Osteocyte (in vitro differentiated cells): ENCODE measurements at places on chromosomes 11 and 22.

GRCh38 chr22:37069319-37069718, 17.8 kb downstream of the KCTD17 start:
- DNase-seq = no peak

- peak; percentile 34 for DNase-seq
Measured at GRCh38 chr11:71272161-71272560, 19.8 kb upstream of the SHANK2 start.

GRCh38 chr11:86606836-86607481, 65.5 kb downstream of the ME3 start:
- no peak for DNase-seq

DNA sequence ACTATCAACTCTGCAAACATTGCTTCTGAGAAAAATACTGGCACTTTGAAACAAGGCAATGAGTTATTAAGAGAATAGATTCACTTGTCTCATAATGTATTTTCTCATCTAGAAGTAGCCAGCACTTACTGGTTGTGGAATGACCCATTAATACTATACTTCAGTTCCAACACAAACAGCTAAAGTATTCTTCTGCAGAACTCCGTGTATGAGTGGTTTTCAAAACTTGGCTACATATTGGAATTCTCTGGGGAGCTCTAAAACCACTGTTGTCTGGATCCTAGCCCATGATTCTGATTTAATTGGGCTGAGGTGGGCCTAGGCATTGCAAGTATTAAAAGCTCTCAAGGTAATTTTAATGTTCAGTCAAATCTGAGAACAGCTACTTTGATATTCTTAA, 1416.4 kb upstream of the RAG2 start:
- DNase-seq = no peak

DNA sequence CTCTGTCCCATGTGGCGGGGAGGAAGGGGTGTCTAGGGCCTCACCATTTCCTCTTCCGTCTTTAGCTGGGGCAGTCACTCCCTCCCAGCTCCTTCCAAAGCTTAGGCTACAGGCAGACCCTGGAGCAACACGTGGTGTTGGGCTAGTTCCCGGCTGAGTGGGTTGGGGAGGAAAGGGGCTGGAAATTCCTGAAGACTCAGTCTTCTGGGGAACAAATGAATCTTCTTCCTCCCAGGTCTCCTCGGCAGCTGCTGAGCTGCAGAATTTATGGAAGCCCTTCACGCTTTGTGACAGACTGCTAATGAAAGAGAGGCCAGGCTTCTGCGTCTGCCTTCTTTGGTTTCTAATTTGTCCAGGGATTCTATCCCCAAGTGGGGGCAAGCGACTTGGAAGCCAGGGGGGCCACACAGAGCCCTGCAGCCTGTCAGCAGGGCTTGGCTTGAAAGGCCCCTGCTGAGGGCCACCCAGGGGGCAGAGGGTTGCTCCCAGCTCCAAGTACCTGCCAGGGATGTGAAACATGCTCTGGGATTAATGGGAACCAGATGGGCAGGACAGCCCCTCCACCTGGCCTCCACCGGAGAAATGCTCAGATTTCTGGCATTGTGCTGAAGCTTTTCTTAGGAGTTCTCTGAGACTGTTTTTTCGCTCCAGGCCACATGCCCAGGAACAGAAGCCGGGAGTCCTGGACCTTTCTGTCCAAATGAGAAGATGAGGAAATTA, 123.1 kb downstream of the PKNOX2 start:
- no peak for DNase-seq

- DNase-seq = peak; percentile 94
Measured at GRCh38 chr22:30196141-30196879, 50.2 kb downstream of the LIF start.

DNA sequence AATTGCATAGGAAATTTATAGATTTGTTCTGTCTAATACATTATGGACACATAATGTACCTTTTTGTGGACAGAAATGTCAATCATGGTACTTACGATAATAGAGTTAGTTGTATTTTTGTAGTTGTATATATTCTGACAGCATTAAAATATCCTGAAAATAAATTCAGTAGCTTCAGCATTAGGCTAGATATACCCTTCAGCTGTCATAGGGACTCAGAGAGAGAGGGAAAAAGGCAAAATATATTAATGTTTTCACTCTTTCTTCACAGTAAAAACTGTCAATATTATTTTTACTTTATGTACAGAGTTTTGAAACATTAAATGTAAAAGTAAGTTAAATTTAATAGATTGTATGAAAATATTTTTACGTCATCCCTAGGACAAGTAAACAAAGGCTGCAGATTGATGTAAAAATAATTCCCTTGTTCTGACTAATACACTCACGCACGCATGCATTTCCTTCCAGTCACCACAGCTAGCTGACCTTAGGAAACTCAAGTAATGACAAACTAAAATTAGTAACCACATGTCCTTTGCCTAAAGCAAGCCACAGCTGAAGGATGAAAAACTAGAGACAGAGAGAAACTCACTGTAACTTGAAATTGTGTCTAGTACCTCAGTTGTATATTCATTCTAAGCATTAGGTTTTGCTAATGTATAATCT, 104.7 kb upstream of the CARD18 start:
- no peak for DNase-seq

GRCh38 chr11:3115321-3115720, 49.8 kb downstream of the OSBPL5 start:
- DNase-seq = no peak

- DNase-seq = no peak
Measured at GRCh38 chr11:39960206-39960605, 1499.2 kb downstream of the LRRC4C start.

DNA sequence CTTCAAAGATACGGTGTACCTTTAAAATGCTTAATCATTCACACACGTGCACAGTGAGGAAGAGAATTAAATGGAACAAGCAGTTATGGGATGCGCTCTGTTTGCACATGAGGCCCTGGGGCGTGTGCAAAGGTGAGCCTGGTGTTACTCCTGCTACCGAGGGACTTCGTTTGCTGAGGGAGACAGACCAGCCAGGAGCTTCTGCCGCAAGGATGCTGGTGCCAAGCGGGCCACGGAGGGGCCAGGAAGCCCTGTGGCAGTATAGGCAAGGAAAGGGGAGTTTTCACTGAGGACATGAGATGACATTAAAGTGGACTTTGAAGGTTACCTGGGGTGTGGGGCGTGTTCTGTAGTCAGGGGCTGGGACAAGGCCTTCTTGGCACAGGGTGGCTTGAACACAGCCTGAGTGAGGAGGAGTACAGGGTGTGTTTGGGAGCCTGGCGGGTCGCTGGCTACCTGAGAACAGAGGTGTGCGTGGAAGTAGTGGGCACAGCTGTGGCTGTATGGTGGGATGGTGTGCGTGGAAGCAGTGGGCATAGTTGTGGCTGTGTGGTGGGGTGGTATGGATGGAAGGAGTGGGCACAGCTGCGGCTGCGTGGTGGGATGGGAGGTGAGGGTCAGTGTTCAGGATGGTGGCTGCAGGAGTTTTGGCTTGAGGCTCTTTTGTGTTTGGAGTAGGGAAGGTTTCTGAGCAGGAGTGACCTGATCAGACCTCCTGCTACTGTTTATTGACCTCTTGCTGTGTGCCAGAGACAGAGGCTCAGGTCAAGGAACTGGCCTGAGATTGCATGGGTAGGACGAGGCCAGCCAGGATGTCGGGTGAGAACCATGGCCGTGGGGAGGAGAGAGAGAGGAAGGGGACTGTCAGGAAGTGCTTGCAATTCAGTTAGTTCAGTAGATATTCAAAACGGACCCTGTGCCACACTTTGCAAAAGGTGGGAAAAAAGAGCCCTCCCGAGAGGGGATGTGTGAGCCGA, 13.7 kb downstream of the TBC1D22A start:
- no peak for DNase-seq

GRCh38 chr11:20020198-20020597, 140.1 kb downstream of the DBX1 start:
- no peak for DNase-seq

DNA sequence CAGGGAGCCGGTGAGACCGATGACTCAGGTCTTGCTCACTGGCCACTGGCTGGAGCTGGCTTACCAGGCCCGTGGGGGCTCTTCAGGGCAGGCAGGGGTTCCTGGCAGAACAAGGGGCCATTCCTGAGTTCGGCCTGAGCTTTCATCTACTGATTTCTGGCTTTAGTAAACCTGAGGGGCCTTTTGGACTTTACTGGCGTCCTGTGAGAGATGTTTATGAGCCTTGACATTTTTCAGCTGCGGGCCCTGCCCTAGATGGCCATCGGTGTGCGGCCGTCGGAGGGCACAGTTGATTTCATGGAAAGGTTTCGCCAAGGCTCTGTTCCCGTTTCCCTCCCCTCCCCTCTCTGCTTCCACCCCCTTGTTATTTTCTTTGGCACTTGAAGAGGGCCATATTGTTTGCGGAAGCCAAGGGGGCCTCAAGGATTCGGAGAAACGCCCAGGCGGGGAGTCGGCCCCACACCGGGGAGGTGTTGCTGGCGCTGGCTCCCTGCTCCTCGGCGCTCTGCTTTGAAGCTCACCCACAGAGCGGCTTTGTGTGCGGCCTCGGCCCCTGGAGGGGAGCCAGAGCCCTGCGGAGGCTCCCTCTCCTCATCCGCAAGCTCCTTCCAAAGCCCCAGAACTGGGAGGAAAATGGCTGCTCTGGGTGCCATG, 17.7 kb downstream of the ELF5 start:
- no peak for DNase-seq

DNA sequence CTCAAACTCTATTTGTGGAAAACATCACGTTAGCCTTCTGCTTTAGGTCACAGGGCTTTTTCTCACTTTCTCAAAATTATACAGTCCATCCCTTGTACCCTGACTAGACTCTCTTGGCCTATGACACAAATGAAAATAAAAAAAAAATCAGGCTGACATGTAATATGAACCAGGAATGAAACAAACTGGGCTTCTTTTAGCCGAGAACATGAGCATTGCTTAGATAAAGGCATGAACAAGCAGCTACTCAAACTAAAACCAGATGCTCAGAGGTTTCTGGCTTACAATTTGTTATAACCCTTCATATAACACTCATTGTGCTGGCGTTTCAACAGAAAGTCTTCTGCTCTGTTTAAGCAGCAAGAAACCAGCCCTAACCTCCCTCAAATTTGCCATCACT, 265.5 kb upstream of the NARS2 start:
- DNase-seq = no peak

GRCh38 chr11:67269401-67270255, 3.4 kb downstream of the GRK2 start:
- DNase-seq = no peak

DNA sequence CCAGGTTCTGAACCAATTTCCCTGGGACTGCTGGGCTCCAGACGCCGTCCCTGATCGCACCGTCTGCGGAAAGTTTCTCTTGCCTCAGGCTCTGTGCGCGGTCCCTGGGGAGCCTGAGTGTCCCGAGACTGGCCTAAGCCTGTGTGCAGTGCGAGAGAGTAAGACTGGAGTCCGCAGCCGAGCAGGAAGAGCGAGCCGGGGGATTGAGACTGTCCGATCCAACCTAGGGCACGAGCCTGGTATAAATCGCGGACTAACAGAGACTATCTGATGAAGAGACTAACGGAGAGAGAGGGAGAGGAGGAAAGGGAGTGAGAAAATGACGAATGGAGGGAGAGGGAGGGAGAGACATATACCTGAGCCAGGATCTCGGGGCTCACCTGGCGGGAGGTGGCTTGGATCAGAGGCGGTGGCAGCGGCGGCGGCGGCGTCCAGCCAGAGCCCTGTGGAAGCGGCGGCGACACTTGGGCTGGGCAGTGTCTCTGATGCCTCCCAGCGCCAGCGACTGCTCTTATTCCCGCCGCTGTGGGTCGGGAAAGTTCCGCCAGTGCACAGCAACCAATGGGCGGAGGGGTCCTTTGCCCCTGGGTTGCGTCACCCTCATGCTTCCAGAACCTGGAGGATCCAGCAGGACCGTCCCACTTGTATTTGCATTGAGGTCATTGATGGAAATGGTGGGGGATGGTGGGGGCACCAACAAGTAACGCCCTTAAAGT, at the start of gene CALCA:
Gene CALCA (minus strand): TSS at position 487 of the 716 bp plus-strand sequence. CDS start 1,159 bp downstream, outside the sequence.
- DNase-seq = no peak

DNA sequence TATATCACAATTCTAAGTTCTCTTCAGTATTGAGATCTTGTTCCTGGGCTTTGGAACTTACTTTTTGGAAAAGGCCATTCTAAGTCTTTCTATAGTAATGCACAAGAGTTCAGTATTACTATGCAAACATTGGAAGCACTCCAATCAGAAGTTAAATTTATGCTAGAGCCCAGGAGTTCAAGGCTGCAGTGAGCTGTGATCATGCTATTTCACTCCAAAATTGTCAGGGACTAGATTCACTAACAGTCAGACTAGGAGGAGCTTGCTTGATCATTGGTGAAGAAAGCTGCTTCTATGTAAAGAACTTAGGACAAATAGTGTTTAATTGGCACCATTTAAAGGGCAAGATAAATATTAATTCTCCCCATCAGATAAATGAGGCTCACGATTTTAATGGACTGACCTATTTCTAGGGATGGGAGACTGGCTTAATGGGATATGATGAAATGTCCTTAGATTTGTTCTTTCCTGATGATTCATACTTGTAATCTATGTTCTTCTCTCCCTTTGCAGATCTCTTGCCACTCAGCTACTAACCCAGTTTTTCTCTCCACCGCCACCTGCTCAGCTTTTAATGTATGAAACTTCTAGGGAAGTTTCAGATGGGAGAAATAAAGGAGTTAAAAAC, 32.6 kb upstream of the TMEM123 start:
- no peak for DNase-seq

GRCh38 chr11:126112547-126112946, 49.9 kb upstream of the CDON start:
- no peak for DNase-seq

DNA sequence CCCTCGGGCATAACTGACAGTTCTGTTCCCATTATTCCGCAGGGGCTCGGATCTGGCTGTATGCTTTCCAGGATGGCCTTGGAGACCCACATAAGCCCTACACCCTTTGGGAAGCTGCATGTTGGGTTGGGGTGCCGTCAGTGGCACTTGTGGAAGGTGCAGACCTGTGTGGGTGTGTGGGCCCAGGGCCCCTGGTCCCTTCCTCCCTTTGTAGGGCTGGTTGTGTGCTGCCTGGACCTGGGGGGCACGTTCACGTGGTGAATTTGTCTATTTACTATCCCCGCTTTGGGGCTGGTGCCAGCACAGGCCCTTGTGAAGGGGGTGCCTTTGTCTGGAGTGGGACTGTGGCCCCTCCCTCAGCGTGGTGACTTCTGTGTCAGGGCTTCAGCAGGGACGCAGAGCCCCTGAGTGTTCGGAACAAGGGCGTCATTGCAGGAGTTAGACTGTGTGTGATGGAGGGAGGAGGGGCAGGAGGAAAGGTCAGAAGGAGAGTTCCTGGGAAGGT, 15.0 kb upstream of the PPP6R3 start:
- DNase-seq = no peak

DNA sequence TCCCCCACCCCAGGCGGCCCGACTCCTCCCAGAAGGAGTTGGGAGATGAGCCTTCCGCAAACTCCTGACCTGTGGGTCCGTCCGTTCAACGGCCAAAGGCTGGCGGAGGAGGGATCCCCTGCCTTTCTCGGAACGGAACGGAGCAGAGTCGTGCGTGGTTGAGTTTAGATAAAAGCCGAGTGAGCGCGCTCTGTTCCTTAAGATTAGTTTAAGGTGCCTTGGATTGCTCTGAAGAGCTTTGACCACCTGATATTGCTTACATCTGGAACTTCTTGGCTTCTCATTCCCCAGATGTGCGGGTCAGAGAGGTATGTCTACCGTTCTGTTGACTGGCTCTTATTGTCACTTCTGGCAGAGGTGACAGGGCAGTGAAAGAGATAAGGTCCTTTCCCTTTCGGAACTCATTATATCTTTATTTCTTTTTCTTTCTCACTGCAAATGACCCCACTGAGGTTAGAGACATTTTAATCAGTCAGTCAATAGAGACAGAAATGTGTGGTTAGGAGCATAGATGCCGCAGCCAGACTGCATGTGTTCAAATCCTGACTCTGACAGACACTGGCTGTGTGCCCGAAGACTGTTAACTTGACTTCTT, at the start of gene TRIM6:
Gene TRIM6 (plus strand): TSS at position 31 of the 595 bp plus-strand sequence. CDS start 261 bp downstream, at position 292.
- peak; percentile 81 for DNase-seq

- DNase-seq = no peak
Measured at GRCh38 chr11:93611836-93612677, 49.4 kb upstream of the CEP295 start.

GRCh38 chr11:62542111-62542745, 4.4 kb downstream of the AHNAK start:
- no peak for DNase-seq
